ENCODE measurements at places on chromosomes 1 and 21.

- no peak for DNase-seq
Measured at GRCh38 chr1:212482637-212483441, 50.1 kb downstream of the NENF start.

GRCh38 chr1:162391790-162392563 lies 10.4 kb downstream of the C1orf226 start:
- DNase-seq: no peak

DNA sequence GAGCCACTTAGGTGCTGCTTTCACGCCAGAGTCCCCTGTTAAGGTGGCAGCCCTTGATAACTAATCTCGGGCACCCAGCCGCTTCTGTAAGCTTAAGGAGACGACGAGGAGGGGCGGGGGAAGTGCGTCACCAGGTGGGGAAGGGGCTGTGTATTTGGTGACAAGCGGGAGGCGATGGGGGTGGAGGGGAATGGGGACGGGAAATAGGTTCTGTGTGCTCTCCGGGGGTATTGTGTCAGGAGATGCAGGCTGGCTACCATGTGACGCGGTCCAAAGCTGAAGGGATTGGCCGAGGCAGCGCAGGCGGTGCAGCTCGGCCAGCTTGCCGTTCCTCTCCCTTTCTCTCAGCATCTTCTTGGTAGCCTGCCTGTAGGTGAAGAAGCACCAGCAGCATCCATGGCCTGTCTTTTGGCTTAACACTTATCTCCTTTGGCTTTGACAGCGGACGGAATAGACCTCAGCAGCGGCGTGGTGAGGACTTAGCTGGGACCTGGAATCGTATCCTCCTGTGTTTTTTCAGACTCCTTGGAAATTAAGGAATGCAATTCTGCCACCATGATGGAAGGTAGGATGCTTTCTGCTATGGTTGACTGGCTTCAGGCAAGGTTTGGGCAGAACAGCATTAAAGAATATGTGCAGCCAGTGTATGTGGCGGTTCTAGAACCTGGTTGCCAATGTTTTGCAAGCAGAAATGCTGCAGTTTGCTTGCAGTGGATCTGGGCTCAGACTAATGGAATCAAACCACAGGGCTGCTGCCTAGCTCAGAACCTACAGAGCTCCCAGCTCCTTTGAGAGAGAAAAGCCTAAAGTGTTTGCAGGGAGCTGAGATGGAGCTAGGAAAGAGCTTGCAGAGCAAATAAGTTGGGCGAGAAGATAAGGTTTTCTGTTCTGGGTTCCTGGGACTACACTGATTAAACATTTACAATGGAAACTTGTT lies at the start of gene SGIP1:
Gene SGIP1 (plus strand): TSS at position 350 of the 937 bp plus-strand sequence. CDS start 206 bp downstream, at position 556.
- no peak for DNase-seq

- DNase-seq: no peak
Measured at GRCh38 chr1:212973426-212973825, 23.1 kb downstream of the VASH2 start.

DNA sequence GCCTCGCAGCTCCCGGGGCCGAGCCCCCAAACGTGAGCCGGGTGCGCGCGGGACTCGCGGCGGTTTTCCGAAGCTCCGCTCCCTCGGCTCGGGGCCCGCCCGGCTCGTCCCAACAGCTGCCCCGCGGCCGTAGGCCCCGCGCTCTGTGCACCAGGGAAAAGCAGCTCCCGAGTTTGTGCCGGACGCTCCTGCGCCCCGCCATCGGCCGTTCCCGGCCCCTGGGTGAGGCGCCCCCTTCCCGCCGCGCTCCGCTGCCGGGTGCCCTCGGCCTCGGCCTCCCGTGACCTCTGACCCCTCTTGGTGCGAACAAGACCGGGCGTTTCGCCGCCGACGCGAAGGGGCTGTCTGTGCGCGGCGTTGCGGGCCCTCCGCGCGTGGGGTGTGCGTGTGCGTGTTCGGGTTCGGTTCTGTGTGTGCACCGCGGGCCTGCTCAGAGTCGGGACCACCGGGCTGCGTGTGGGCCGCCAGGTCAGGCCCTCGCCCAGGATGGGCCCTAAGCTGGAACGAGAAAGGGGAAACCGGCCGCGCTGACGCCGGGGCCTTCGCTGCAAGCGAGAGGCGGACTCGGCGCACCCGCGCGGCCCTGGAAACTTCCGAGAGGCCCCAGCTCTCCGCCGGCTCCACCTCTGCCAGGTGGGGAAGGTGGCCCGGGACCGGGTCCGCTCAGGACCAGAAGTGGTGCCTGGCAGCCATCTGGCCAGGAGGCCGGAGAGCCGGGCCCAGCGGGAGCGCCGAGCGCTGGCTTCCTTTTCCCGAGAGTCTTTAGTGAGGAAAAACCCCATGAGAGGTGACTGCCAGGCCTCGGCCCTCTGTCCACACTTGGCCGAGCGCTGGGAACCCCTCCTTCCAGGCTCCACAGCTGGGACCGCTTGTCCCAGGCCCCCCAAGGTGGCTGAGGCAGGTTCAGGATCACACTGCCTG lies 1.9 kb downstream of the PRDM16 start:
- no peak for DNase-seq

DNA sequence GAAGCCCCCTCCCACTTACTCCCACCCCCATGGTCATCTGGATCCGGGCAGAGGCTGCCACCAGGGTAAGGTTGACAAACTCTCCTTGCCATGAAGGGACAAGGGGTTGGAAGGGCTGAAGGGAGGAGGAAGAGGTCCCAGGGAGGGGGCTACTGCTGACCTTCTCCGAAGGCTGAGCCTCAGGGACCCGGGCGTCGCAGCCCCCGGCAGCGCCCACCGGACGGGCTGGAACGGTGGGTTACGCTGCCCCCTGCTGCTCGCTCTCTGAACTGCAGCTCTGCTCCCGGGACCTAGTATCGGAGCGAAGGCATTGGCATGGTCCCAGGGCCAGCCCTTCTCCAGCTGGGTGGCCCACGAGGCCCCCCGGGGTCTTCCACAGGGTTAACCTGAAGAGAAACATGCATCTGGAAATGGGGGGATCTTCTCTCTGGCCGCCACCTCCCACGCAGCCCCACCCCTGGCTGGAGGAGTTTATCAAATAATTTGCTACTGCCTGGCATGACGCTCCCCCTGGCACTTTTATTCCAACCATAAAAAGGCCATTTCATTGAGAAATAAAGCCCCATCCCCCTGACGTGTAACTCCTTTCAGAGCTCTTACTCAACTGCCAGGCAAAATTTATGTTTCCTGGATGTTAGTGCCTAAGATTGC lies 70.4 kb upstream of the TARDBP start:
- DNase-seq: peak; percentile 57

DNA sequence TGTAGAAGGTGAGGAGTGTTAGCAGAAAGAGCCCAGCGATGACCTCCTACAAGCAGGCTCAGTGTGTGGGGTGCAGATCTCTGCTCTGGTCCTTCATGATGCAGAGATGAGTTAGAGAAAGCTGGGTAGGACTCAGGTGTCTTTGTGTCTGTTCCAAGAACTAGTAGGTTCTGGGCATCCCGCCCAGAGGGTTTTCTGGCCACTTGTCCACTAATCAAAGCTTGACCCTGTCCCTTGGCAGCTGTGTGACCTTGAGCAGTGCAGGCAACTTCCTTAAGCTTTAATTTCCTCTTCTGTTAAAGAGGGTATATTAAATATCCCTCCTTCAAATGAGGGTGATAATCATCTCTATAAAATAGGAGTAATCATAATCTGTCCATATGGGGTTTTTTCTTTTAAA lies 54.7 kb upstream of the WNT4 start:
- DNase-seq: no peak

DNA sequence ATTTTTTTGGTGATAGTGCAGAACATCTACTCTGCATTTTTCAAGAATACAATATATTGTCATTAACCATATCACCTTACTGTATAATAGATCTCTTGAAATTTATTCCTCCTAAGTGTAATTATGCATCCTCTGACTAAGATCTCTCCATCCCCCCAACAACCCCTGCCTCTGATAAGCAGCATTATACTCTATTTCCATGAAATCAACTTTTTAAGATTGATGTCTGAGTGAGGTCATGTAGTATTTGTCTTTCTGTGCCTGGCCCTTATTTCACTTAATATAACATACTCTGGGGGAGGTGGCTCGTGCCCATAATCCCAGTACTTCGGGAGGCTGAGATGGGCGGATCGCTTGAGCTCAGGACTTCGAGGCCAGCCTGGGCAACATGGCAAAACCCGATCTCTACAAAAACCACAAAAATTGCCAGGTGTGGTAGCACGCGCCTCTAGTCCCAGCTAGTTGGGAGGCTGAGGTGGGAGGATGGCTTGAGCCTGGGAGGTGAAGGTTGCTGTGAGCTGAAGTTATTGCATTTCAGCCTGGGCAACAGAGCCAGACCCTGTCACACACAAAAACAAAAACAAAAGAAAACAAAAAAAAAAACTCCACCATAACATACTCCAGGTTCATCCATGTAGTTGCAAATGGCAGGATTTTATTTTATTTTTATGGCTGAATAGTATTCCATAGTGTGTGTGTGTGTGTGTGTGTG lies 5.7 kb downstream of the ACOT11 start:
- no peak for DNase-seq

GRCh38 chr1:5311147-5311546 lies 656.7 kb downstream of the AJAP1 start:
- DNase-seq: no peak

GRCh38 chr1:89866568-89866967 lies 45.7 kb downstream of the LRRC8D start:
- no peak for DNase-seq

- no peak for DNase-seq
Measured at GRCh38 chr1:238955934-238956333, 430.4 kb upstream of the CHRM3 start.

DNA sequence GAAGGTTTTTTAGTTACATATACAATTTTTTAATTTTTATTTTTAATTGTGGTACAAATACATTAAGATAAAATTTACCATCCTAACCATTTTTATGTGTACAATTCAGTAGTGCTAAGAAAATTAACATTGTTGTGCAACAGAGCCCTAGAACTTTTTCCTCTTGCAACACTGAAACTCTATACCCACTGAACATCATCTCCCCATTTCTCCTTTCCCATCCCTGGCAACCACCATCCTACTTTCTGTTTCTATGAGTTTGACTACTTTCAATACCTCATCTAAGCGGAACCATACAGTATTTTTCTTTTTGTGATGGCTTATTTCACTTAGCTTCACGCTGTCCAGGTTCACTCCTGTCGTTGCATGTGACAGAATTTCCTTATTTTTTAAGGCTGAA lies 54.1 kb downstream of the PALMD start:
- DNase-seq: no peak

DNA sequence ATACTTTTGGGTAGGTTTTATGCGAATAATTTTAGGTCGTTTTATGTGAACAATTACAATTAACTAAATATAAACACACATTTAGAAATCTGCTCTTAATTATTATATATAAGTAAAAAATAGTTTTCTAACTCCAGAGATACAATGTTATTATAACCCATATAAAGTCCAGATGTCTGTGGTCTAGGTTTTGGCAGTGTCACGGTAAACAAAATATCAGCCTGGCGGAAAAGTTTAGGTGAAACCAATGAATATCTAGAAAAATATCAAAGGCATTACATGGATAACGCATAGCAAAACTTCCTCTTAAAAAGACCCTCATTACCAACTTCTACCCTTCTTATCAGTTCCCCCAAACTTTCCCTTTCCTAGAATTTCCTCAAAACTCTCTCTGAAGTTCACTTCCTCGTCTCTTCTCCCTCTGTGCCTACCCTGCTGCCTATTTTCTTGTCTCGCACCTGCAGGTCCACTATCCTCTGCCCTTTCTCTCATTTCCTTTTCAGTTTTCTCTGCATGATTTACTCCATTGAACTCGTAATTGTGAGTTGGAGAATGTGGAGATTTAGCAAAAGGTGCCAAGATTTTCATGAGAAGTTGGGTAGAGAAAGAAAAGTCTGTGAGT lies 21.8 kb downstream of the VTCN1 start:
- DNase-seq: no peak

- DNase-seq: peak; percentile 68
Measured at GRCh38 chr1:2290595-2291510, 62.7 kb downstream of the SKI start.

DNA sequence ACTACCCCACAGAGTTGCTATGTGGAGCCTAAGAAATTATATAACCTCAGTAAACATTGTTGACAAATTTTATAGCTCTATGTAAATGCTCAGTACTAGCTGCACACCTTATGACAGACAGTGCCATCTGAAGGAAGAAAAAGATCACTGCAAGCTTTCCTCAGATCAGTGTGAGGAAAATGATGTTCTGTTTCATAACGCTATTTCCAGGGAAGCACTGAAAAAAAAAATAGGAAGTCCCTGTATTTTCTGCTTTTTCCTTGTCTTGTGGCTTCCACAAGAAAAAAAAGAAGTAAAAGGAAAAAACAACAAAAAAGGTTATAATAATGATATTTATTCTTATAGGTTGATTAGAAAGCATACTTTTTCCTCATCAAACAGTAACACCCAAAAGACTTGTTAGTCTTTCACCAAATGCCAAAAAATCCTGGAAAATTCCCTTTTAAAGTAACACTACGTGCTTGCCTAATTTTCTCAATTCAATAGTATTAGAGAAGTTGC lies 23.2 kb downstream of the LYST start:
- DNase-seq: no peak

- DNase-seq: no peak
Measured at GRCh38 chr1:14140831-14141401, 440.9 kb downstream of the PRDM2 start.

DNA sequence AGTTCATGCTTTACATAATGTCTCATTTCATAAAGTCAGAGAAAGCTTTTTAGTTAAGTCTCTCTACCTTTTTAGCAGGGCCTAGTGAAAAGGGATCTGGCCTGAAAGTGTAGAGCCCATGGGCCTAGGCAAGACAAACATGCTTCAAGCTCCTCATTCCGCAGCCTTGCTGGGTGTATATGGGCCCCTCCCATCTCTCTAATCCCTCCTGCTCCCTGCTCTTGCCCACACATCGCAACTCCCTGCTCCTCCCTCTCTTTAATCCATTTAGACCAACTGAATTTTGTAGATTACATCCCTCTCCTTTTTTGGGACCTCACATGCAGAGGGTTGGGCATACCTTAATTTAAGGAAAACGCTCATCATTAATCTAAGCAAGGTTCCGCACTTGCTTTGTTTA lies 42.3 kb upstream of the CCDC190 start:
- DNase-seq: no peak

DNA sequence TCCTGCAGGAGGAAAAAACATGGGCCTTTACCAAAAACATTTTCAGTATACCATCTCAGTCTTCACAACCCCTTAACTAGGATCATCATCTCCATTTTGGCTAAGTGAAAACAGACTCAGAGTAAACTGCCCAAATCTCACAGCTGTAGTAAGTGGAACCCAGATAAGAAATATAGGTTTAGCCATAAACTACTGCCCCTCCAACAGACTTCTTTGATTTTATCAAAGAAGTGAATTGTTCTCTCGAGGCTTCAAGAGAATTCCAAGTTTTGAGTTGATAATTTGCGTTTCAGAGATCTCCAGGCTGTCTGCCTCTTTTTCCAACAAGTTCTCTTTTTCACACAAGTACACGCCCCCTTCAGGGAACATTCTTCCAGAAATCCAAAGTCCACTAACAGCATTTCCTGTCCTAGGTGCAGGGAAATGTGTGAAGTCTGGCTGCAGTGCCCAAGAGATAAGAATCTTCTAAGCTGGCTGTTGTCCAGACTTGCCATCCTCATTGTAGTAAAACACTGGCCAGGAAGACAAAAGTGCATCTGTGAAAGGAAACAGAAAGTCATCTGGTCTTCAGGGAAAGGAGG lies 30.8 kb downstream of the RNF19B start:
- DNase-seq: no peak
